ENCODE measurements at places on chromosomes 7 and 10. TPM values are rescaled to one million over a fixed set of nuclear protein-coding genes. Genes with fewer than 3 reads are reported as not detected.

GRCh38 chr7:882336-883035 lies 6.1 kb downstream of the GET4 start:
- DNase-seq, result no peak

DNA sequence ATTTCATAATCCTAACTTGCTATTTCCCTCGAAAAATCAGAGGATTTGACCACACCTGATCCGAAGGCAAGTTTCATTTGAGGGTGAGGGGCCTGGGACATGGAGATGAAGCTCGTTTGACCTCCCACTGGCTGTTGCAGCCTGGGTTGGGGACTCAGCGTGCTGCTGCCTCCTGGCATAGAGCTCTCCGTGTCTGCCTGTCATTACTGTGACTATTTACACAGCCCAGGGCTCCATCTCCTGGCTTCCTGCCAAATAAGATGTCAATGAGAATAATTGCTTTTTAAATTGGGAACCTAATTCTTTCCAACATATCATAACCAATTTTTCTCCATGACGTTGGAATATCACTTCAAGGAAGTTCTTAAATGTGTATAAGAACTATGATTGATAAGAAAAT lies 139.3 kb upstream of the COBL start:
- DNase-seq, result no peak

DNA sequence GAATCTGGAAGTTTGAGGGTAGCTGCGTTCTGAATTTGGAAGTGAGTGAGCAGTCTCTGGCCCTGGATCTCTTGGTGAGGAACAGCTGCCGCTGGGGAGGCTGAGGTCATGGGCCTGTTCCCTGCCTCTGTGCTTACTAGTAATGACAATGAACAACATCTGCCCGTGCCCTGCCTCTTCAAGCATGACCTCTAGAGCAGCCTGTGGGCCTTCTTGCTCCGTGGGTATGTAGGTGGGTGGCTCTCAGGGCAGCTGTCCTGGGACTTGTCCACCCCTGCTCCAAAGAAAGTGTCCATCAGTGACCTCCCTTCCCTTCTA lies 186.2 kb downstream of the CXCL12 start:
- no peak for DNase-seq

DNA sequence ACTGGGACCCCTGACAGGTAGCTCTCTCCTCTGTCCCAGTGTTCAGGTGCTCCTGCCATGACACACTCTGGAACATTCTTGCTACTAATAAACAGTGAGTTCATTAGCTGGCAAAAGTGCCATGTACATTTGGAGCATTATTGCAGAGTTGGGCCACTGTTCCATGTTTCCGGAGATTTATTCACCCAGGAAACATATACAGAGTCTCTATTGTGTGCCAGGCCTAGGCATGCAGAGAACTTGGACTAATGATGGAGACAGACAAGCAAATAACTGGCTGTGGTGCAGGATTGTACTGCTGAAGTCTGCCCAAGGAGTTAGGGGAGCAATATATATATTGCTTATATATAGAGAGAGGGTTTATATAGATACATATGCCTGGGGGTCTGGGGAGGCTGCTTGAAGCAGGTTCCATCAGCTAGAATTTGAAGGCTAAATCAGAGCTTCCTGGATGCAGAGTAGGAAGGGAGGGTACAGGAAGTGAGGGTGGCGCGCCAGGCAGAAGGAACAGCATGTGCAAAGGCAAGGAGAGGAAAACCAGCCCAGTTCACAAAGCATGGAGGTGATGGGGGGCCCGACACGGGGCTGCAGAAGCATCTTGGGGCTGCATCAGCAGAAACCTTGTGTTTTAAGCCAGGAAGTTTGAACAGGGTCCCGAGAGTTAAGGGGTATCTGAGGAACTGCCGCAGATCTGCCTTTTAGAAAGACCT lies 22.7 kb upstream of the EEPD1 start:
- no peak for DNase-seq

NRP1 gene
- total RNA-seq, result 184 TPM

MOGAT3 gene
- not detected for total RNA-seq

UTF1 gene
- not detected for total RNA-seq

All from omental fat pad (tissue), 4 donors.